Keratinocyte (primary cell): ENCODE measurements at places on chromosomes 1 and 21. TPM values are rescaled to one million over a fixed set of nuclear protein-coding genes. Genes with fewer than 3 reads are reported as not detected.

The FAM229A gene
- polyA plus RNA-seq, result 0.50 to 2.4 TPM (median 1.1 TPM) in 3 replicates

The CTBS gene
- polyA plus RNA-seq, result 11.7 to 16.7 TPM (median 13.7 TPM) in 3 replicates

The TDRD10 gene
- not detected in 3 replicates for polyA plus RNA-seq

The OR6K3 gene
- not detected in 3 replicates for polyA plus RNA-seq

The IL12RB2 gene
- 0.63 to 1.0 TPM (median 0.67 TPM) in 3 replicates for polyA plus RNA-seq

The ZC3H12A gene
- polyA plus RNA-seq, result 17.5 to 55.5 TPM (median 24.4 TPM) in 3 replicates

The CAMK2N1 gene
- polyA plus RNA-seq, result 17.3 to 49.8 TPM (median 46.0 TPM) in 3 replicates

The C8B gene
- 0.04 to 0.09 TPM (median 0.05 TPM) in 3 replicates for polyA plus RNA-seq

The TCHHL1 gene
- 0.08 TPM in 1 of 3 replicates, not detected in the others for polyA plus RNA-seq

The TNNI3K gene
- polyA plus RNA-seq, result 0.36 to 0.41 TPM in 2 of 3 replicates, not detected in the other

The CFAP45 gene
- polyA plus RNA-seq, result 0.82 to 3.0 TPM (median 2.3 TPM) in 3 replicates

The NFIA gene
- polyA plus RNA-seq, result 14.7 to 15.8 TPM (median 15.0 TPM) in 3 replicates

The NTRK1 gene
- polyA plus RNA-seq, result 0.03 to 0.06 TPM (median 0.05 TPM) in 3 replicates

The SPOCD1 gene
- polyA plus RNA-seq, result 3.3 to 12.0 TPM (median 4.7 TPM) in 3 replicates

The CD34 gene
- 0.03 TPM in 1 of 3 replicates, not detected in the others for polyA plus RNA-seq

The SELENBP1 gene
- 3.0 to 3.9 TPM (median 3.1 TPM) in 3 replicates for polyA plus RNA-seq

The S100A3 gene
- 12.6 to 24.0 TPM (median 15.1 TPM) in 3 replicates for polyA plus RNA-seq

The MSH4 gene
- polyA plus RNA-seq, result 0.05 to 0.13 TPM (median 0.10 TPM) in 3 replicates

The RNF187 gene
- polyA plus RNA-seq, result 37.2 to 65.8 TPM (median 51.6 TPM) in 3 replicates

The ERI3 gene
- polyA plus RNA-seq, result 43.7 to 56.6 TPM (median 49.0 TPM) in 3 replicates

The AQP10 gene
- polyA plus RNA-seq, result 0.85 to 1.8 TPM (median 1.2 TPM) in 3 replicates

The PALMD gene
- 3.5 to 6.8 TPM (median 5.8 TPM) in 3 replicates for polyA plus RNA-seq

The ANGPTL3 gene
- not detected in 3 replicates for polyA plus RNA-seq

The DDX20 gene
- polyA plus RNA-seq, result 9.6 to 14.8 TPM (median 11.6 TPM) in 3 replicates

The SMCP gene
- polyA plus RNA-seq, result 0.08 to 0.53 TPM in 2 of 3 replicates, not detected in the other

The FABP3 gene
- 0.29 to 0.59 TPM (median 0.58 TPM) in 3 replicates for polyA plus RNA-seq

The TMEM125 gene
- 0.92 to 2.4 TPM (median 1.0 TPM) in 3 replicates for polyA plus RNA-seq

The CYP4A11 gene
- not detected in 3 replicates for polyA plus RNA-seq

The CHI3L2 gene
- polyA plus RNA-seq, result 1.0 to 2.5 TPM (median 2.4 TPM) in 3 replicates

The IVL gene
- polyA plus RNA-seq, result 61.1 to 231 TPM (median 89.2 TPM) in 3 replicates

The OR2T33 gene
- not detected in 3 replicates for polyA plus RNA-seq

The NEK7 gene
- 40.4 to 56.8 TPM (median 41.3 TPM) in 3 replicates for polyA plus RNA-seq

The NCF2 gene
- 8.3 to 12.6 TPM (median 9.2 TPM) in 3 replicates for polyA plus RNA-seq

The ELF3 gene
- 0.23 to 1.1 TPM (median 0.51 TPM) in 3 replicates for polyA plus RNA-seq

The CHRM3 gene
- polyA plus RNA-seq, result under 0.01 TPM in 1 of 3 replicates, not detected in the others

The PDZK1IP1 gene
- 1.5 to 29.2 TPM (median 1.5 TPM) in 3 replicates for polyA plus RNA-seq

The TRIM67 gene
- not detected in 3 replicates for polyA plus RNA-seq

The BLACAT1 gene
- polyA plus RNA-seq, result 2.3 to 5.2 TPM (median 4.0 TPM) in 3 replicates

The NES gene
- 0.01 TPM in 2 of 3 replicates, not detected in the other for polyA plus RNA-seq

The CFHR2 gene
- not detected in 3 replicates for polyA plus RNA-seq

The SPRR4 gene
- polyA plus RNA-seq, result 1.7 to 4.8 TPM (median 1.9 TPM) in 3 replicates

The NBPF26 gene
- polyA plus RNA-seq, result 6.5 to 7.7 TPM (median 7.6 TPM) in 3 replicates

The UFC1 gene
- polyA plus RNA-seq, result 72.9 to 86.4 TPM (median 80.6 TPM) in 3 replicates

The ZNF124 gene
- polyA plus RNA-seq, result 2.9 to 4.1 TPM (median 2.9 TPM) in 3 replicates

The HIVEP3 gene
- 0.64 to 3.5 TPM (median 1.1 TPM) in 3 replicates for polyA plus RNA-seq

The SVBP gene
- 11.0 to 15.5 TPM (median 13.9 TPM) in 3 replicates for polyA plus RNA-seq

The FMO2 gene
- polyA plus RNA-seq, result 0.05 TPM in 2 of 3 replicates, not detected in the other

The KCNJ9 gene
- not detected in 3 replicates for polyA plus RNA-seq

The SPRR2F gene
- polyA plus RNA-seq, result not detected in 3 replicates

The CBS gene
- 6.9 to 10.6 TPM (median 7.4 TPM) in 3 replicates for polyA plus RNA-seq

The LIPI gene
- polyA plus RNA-seq, result not detected in 3 replicates

The HSD11B1 gene
- 2.7 to 7.4 TPM (median 3.4 TPM) in 3 replicates for polyA plus RNA-seq

The FCRL1 gene
- polyA plus RNA-seq, result not detected in 3 replicates

The DCST1 gene
- 0.05 TPM in 1 of 3 replicates, not detected in the others for polyA plus RNA-seq

The ZNF670 gene
- 1.9 to 3.6 TPM (median 2.3 TPM) in 3 replicates for polyA plus RNA-seq
